Hindlimb muscle (tissue), 1 donor: ENCODE measurements at places on chromosomes 4 and X. TPM values are rescaled to one million over a fixed set of nuclear protein-coding genes. Genes with fewer than 3 reads are reported as not detected.

- no peak for DNase-seq
These were observed 42.5 kb downstream of the ZBTB49 start for GRCh38 chr4:4332529-4332928.

- DNase-seq: no peak
These were observed 17.2 kb upstream of the MND1 start for GRCh38 chr4:153327247-153327646.

DNA sequence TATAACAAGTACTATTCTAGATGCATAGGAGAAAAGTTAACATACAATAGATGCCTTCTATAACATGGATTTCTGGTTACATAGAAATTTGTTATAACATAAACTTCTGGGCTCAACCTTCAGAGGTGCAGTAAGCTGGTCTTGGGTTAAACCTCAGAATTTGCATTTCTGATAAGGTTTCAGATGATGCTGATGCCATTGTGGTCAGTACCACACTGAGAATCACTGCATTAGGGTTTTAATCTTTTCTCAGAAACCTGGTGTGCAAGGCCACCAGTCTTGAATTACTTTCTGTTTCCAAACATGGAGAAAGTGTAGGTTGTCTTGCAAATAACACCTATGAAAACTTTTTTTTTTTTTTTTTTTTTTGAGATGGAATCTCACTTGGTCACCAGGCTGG lies 146.2 kb downstream of the SPOCK3 start:
- DNase-seq: no peak

GRCh38 chr4:110184140-110184790 lies 14.2 kb downstream of the ELOVL6 start:
- no peak for DNase-seq

Gene FAAH2
- polyA plus RNA-seq: 0.74 TPM
